ENCODE measurements at places on chromosomes 2 and 18.

- no peak for DNase-seq
Measured at GRCh38 chr2:76448956-76449355, 738.2 kb upstream of the GCFC2 start.

DNA sequence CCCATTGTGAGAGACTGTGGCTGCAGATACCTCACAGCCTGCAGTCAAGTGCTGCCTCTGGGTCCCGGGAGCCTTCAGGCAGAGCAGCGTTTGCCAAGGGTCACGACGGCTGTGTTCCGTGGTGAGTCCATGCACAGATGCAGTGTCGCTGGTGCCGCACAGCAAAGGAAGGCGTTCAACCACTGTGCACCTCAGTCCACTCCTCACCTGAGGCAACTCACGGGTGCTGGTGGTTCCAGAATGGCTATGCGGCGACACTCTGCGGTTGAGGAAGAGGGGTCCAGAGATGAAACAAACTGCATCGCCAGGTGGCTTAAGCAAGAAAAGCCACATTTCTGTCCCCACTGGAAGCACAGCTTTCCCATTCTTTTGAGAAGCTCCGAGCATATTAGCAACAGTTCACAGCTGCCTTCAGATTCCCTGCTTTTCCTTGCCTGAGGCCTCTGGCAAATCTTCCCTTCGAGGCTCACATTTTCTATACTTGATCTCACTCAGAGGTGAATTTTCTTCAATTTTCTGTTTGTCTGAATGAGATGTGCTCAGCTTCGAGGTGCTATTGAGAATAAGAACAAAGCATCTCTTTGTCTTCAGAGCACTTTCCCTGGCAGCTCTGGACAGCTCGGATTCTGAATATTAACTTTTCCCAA lies 208.8 kb upstream of the TWIST2 start:
- no peak for DNase-seq

DNA sequence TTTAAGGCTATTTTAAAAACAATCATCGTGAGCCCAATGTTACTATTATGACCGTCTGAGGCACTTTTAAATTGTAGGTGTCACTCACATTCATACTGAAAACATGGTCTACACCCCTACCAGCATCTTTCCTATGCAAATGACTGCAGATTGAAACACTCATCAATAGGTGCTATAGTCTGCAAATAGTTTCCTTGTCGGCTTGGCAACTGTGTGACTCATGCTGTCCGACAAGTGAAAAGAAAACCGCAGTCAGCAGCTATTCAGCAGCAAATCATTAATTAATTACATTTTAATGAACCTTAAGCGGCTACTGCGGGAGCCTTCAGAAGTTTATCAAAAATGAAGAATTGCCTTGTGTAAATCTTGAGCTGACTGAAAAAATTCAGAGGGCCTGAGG lies 134.4 kb downstream of the FIGN start:
- DNase-seq = no peak

GRCh38 chr2:171515672-171516298 lies 6.5 kb upstream of the CYBRD1 start:
- DNase-seq = no peak

- DNase-seq = no peak
Measured at GRCh38 chr2:73104933-73105332, 7.8 kb downstream of the RAB11FIP5 start.

- no peak for DNase-seq
Measured at GRCh38 chr18:61337527-61337926, 4.3 kb downstream of the CDH20 start.

GRCh38 chr2:110149330-110150220 lies 34.0 kb upstream of the MALL start:
- DNase-seq = no peak

GRCh38 chr2:230987137-230988020 lies 8.5 kb upstream of the SPATA3 start:
- peak; percentile 80 for DNase-seq
